ENCODE measurements at places on chromosomes 6 and 20.

DNA sequence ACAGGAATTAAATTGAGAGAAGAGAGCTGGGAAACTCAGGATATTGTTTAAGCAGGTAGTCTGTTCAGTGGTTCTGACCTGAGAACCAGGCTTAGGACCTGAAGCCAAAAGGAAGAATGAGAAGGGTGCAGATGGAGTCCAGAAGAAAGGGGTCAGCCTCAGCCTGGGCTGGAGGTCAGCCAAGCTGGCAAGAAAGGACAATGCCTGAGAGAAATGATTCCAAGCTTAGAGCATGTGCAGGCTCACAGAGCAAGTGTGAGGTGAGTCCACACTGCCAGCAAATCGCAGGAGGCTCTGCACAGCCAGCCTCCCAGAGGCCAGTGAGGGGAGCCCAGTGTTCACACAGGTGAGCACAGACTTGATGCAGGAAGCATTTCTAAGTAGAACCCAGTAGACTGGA is 47.3 kb downstream of the DAAM2 start:
- no peak for ATAC-seq

DNA sequence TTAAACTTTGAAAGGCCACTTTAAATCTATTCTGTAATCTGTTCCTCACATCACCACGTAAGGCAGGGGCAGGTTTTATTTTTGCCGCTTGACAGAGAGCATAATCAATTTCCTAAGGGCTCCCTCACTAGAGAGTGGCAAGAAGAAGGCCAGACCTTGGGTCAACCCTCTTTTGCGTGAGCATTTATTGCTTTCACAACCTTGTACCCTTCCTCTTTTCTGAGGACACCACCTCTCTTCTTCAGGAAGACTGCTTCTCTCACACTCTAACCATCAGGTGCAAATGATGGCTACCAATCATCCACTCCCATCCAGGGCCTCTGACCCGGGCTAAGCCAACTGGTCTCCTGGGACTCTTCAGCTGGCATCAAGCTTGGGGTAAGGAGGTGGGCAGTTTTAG is 25.2 kb upstream of the QKI start:
- no peak for ATAC-seq

- ATAC-seq = no peak
These were observed 28.3 kb upstream of the LOC128125822 start for GRCh38 chr6:63543982-63544381.

DNA sequence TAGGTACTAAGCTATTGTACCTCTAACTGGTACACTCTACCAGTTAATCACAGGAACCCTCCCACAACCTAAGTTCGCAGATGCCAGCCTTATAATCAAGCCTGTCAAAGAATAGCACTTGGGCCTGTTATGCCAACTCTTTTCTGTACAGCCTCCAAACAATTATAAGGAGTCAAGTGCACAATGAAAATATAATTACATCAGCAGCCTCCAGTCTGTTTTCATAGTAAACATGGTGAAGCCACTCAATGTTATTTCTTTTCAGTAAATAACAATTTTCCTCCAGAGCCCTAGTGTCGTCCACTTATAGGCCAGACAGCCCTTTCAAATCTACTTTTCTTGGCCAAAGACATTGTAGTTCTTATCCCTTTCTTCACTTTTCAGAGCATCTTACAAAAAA is 82.7 kb upstream of the CARMIL1 start:
- ATAC-seq = no peak

DNA sequence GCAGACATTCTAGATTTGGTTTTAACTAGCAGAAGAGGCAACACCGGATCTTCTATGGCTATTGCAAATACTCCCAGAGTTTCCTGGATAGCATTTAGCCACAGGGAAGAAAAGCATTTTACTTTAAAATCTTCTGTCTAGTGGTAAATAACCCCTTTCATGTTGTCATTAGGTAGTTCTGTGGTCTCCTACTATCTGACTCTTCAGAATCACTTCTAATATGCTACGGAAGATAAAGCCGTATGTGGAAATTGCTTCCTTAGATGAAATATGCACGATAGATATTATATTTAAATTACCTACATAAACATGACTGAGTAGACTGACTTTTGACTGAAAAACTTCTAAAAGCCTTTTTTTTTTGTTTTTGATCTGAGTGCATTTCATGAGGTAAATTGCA is 759 bp downstream of the CRISP3 start:
- ATAC-seq = no peak

DNA sequence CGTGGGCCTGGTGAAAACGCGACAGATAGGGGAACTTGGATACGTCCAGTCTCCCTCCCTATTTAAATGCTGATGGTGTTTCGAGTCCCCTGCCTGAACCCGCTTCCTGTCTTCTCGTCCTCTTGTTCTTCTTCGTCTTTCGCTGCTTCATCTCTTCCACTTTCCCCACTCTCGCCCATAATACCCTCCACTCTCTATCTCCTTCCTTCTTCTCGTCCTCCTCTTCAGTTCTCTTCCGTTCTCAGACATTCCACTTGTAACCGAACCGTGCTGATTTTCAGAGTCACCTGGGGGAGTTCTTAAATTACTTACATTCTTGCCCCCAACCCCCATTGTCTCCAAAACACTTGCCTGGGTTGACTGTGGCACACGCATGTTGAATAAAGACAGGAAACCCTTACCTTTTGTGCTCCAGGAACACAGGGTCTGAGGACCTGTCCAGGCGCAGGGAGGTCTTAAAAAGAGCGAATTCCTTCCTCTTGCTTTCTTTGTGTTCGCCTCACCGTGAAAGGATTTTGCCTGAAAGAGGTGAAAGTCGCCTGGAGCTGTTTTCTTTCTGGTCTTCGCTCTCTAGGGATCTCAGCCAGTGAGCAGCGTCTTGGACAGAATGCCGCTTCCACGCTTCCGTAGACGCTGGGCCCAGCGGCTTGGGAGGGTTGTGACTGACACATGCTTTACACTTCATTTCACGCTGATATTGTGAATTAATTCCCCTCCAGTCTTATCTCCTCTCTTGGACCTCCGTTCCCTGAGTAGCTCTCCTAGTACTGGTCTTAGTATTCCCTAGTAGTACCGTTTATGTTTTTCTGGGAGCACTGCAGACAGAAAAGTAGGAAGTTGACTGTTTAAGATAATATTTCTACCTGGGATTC is 184.0 kb downstream of the GPX5 start:
- ATAC-seq = no peak

GRCh38 chr6:144314003-144314485 is 28.9 kb downstream of the UTRN start:
- ATAC-seq = no peak

DNA sequence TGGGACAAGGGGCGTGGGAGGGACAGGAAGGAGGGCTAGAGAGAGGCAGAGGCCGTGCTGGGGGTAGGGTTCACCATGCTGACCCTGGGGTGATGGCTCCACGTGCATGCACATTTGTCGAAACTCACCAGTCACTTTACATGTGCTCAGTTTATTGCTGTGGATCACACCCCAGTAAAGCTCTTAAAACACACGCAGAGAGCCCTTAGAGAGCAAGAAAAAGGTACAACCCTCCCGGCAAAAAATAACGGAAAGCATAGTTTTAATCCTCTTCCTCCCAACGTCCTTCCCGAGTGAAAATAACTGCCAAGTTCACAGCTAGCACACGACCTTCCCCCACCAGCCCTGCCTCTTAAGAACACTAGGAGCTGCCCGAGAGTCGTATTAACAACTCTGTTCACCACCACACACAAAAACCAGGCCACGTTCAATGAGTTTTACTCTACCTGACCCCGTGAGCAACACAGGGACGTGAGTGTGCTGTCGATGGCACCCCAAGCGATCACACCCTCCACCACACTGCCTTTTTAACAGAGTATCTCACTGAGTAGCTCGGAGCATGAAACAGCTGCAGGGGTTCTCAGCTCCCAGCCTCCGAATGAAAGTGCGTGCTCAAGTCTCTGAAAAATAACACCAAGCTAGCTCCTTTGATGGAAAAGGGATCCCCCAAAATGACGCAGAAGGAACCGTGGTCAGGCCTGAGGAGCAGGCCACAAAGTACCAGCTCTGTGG is 39.7 kb downstream of the TAF4 start:
- ATAC-seq = no peak

DNA sequence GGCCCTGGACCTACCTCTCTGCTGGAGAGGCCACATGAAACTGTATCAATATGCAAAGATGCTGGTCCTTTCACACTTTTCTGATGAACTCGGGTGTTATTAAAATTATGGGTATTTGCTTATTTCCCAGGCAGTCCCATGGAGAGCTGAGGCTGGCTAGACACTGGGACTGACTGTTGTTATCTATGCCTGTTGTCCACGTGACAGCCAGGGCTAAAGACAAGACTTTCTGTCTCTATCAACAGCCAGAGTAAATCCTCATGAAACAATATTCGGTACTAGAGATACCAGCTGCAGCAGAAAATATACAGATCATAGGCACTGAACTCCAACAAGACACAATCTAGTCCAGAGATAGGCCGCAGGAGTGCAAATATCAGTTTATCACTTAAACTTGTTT is 236.4 kb downstream of the FOXA2 start:
- ATAC-seq = no peak

DNA sequence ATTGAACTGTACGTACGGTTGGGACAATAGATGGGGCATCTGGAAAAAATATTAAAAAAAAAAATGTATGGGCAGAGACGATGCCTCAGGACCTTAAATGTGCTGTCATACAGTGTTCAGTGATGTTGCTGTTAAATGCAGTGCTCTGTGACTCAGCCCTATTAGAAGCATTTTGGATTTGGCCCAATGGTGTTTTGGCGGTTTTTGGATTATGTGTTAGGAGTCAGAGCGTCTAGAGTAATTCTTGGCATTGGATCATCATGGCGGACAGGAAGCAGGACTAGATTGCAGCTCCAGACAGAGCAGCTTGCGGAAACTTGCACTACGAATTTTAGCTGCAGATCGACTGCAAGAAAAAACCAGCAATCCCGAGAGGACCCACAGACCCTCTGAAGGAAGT is 280.0 kb downstream of the SOX4 start:
- no peak for ATAC-seq

DNA sequence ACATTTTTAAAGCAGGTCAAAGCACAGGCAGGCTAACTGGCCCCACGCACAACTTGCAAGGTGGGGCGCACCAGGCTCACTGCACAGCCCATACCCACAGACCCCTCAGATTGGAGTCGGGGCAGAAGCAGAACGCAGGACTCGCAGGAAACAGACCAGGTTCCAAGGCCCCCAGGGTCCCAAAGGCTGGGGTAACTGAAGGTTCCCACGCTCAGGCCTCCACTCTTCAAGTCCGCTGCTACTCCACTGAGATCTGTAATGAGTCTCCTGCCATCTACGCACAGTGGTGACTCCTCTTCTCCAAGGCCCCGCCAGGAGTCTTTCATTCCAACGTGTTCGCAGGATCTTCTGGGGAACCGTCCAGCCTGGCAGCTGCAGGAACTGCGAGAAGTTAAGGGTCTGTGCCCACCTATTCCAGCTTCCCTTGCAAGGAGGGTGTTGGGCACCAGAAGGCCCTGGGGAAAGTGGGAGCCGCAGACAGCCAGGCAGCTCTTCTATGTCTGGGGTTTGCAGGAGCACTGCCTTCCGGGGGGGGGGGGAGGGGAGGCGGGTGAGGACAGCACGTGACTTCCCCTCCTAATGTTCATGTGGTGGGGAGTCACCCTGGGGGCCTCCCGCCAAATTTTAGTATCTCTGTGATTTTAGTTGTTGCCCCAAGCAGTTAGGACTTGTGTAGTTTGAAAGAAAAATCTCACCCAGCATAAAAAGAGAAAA is 2.0 kb upstream of the TAF4 start:
- no peak for ATAC-seq

- ATAC-seq = peak; percentile 75
These were observed 16.5 kb downstream of the SNAI1 start for GRCh38 chr20:49999329-49999728.

- ATAC-seq = no peak
These were observed 64.7 kb upstream of the MTHFD1L start for GRCh38 chr6:150800674-150801314.

DNA sequence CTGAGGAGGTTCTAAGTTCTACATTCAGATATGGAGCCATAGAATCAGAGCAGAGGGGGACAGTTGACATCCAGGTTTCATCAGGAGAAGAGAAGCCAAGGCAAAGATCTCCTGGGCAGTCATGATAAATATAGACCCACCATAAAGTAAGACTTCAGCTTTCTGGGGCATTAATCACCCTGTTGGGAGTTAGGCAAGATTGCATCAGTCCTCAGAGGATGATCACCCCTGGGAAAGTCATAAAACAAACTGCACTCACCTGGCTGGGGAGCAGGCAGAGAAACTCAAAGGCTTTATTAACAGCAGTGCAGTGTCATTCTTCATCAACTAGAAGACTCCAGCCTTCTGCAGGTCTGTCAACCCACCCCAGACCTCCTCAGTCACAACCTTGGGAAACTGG is 301.3 kb upstream of the JARID2 start:
- no peak for ATAC-seq

DNA sequence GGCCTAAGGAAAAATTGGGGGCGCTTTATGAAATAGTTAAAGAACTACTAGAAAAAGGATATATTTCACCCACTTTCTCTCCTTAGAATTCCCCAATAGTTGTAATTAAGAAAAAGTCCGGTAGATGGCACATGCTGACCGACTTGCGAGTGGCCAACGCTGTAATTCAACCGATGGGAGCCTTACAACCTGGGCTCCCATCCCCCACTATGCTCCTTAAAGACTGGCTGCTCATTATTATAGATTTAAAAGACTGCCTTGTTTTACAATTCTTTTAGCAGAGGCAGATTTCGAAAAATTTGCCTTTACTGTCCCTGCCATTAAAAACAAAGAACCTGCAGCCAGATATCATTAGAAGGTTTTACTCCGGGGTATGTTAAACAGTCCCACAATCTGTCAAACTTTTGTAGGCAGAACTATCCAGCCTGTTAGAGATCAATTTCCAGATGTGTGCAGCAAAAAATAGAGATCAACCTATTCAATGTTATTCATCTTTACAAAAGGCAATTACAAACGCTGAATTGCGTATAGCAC is 58.5 kb upstream of the PRSS16 start:
- peak; percentile 86 for ATAC-seq

GRCh38 chr6:113396730-113397129 is 460.4 kb upstream of the MARCKS start:
- ATAC-seq = no peak

- ATAC-seq = no peak
These were observed 29.8 kb downstream of the PDYN start for GRCh38 chr20:1964061-1964460.

DNA sequence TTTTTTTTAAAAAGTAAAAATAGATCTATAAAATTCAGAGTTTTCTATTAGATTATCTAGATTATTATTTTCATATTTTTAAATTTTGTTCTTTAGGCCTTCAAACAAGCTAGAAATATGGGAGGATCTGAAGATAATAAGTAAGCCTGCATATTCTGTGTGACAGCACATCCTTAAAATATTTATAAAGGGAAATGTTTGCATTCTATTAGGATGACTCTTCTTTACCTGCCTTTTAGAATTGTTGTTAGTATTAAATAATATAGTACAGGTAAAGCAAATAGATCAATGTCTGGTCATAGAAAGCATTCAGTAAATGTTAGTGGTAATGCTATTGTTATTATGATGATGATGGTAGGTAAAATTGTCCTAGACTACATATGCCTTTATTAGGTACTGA is 17.4 kb downstream of the PEX3 start:
- no peak for ATAC-seq

DNA sequence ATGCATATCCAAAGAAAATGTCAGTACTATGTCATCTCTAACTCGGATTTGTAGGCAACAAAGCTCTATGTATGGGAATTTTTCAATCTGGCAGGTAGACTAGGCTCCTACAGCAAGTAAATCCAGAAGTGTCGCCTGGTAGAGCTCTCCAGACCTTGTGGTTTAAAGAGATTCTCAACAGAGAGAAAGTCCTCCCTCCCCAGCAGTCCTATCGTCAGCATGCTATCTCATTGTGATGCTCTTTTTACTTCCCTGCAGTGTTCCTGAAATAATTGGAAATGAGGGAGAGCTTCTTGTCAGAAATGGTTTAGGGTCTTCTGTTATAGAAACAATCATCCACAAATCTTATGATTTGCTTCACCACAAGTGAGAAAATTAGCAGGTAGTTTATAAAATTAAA is 395.4 kb downstream of the FRK start:
- ATAC-seq = no peak
